ENCODE measurements at places on chromosomes 6 and 20.
A peak's percentile ranks its signal among the peaks of the same experiment; 100 is the strongest.

DNA sequence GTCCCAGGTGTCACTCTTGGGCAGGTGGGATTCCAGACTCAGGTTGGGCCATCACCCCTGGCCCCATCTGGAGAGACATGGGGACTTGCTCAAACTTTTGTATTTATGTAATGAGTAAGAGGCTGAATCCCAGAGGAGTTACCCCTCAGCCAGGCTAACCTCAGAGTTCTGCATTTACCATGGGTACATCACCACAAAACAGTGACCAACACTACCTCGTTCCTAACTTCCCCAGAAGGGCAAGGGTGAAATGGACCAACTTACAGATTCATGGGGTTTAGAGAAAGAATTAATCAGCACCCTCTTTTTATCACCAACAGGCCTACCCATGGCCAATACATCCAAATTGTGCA, 259.9 kb upstream of the MARCKS start:
- DNase-seq: no peak

DNA sequence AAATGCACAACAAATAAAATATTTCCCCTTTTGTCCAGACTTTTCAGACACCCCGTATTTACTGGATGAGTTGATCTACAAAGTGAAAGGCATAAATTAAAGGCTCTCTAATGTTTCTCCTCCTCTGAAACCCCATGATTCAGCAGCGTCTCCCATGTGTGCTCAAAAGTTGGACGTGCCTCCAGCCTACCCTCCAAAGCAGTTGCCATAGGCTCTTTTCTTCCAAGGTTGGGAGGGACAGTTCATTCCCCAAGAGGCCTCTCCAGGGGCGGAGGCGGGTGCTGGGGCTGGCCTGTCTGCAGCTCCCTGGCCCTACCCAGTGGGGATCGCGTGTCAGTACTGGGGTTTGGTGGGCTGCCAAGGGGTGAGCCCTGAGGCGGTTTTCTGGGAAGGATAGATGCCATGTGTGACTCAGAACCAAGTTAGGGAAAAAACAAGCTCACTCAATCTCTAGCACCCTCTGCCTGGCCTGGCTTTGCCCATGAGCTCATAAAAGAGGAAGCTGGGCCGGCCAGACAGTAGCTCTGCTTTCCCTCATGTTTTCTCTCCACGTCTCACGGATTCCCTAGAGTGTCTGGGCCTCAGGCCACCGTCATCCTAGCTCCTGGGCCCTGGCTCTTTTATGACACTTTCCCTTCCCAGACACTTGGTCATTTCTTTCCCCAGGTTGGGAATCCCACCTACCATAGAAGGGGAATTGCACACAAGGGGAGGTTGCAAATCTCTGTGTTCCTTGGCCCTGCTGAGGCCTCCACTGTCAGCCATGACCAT, 8.0 kb upstream of the IER3 start:
- DNase-seq: peak; percentile 97

DNA sequence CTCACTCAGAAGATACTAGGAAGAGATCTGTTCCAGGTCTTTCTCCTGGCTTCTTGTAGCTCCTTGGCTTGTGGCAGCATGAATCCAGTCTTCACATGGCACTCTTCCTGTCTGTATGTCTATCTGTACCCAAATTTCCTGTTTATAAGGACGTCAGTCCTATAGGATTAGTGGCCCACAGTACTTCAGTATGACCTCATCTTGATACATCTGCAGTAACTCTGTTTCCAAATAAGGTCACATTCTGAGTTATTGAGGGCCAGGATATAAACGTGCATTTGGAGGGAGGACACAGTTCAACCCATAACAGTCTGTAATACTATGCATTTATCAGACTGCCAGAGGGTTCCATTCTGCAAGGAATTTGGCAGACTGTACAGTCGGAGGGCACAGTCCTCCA, 57.6 kb upstream of the DYNLRB1 start:
- no peak for DNase-seq

DNA sequence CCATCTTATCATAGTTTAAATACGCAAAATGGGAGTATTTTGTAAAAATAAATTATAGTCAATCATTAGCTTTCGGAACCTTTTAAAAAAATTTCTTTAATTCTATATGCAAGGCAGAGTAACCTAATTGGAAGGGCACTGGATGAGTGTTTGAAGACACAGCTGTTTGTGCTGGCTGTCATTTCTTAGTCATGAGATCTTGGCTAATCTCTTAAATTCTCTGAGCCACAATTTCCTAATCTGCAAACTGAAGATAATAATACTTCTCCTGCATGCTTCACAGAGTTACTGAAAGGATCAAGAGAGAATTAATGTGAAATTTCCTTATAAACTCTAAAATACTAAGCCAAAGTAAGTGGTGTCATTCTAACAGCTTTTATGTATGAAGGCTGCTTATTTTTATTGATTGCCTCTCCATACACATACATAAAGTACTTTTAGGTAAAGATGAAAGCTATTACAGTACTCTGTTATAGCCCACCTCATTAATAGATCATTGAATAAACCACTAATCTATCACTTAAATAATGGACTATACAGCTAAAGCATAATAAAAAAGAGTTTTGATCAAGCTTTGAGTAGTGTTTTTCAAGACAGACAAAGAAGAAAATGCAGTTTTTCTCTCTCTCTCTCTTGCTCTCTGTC, 383.7 kb upstream of the IRAK1BP1 start:
- DNase-seq: no peak

DNA sequence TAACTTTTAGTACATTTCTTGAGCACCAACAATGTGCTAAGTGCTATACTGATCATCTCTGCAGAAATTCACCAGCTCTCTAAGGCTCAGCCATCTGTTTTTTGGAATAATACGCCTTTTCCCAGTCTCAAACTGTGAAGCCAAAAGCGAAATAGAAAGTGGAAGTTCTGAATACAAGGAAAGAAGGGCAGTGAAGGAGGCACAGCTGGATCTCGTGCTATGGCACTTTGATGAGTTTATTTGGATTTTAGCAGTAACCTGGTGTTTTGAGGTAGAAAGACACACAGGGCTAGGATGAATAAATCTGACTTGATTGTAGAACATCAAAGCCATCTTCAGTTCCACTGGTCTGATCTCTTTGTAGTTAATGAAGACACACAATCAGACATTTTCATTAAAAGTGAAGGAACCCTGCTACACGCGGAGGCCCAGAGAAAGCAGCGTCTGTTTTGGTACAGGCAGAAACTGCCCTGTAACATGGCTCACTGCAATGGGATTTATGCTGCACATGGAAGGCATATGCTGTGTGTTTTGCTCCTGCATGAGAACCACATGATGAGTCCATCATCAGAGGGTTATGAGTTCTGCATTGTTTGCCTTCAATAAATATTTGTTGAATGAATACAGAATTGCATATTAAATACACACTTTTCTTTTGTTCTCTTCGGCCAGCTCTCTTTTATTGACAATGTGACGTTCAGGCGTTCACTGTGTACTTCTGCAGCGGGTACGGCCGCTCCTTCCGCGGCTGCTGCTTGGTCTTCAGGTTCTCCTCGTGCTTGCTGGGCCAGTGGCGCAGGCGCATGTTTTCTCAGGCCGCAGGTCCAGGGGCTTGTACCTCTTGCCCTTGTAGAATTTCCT, 100.9 kb downstream of the PREP start:
- no peak for DNase-seq

DNA sequence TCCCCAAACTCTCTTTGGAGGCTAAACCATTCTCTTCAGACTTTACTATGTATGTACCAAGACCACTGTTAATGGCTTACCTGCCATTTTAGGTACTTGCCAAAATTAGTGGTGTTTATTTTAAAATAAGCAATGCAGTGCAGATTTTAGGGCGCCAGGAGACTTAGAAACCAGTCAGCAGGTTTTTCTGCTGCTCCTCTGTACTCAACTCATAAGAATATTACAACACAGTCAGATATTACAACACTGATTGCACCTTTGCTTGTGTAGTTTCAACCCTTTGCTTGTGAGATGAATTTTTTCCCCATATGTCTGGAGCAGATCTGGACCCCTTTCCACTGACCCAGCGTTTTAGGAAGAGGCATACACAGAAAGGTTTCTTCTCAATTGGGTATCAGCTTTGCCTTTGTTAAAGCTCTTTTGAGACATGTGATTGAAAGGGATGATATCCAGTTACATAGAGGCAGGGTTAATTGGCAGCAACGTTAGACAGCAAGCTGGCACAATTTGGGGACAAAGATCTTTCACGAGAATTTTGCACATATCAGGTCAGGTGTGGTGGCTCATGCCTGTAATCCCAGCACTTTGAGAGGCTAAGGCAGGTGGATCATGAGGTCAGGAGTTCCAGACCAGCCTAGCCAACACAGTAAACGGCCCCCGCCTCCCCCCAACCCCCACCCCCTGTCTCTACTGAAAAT, 6.2 kb downstream of the TTPAL start:
- DNase-seq: no peak

- no peak for DNase-seq
These were observed 14.3 kb upstream of the DEF6 start for GRCh38 chr6:35283361-35283760.

- DNase-seq: no peak
These were observed 77.9 kb upstream of the CDH4 start for GRCh38 chr20:61173961-61174725.

Measured in amniotic stem cell (primary cell).